Naive B cell (primary cell): ENCODE measurements at places on chromosomes 16 and 17.

- no peak for DNase-seq
These were observed 68.8 kb downstream of the LITAF start for GRCh38 chr16:11517961-11518360.

GRCh38 chr17:66684261-66684660 is 150.7 kb upstream of the CACNG5 start:
- no peak for DNase-seq

DNA sequence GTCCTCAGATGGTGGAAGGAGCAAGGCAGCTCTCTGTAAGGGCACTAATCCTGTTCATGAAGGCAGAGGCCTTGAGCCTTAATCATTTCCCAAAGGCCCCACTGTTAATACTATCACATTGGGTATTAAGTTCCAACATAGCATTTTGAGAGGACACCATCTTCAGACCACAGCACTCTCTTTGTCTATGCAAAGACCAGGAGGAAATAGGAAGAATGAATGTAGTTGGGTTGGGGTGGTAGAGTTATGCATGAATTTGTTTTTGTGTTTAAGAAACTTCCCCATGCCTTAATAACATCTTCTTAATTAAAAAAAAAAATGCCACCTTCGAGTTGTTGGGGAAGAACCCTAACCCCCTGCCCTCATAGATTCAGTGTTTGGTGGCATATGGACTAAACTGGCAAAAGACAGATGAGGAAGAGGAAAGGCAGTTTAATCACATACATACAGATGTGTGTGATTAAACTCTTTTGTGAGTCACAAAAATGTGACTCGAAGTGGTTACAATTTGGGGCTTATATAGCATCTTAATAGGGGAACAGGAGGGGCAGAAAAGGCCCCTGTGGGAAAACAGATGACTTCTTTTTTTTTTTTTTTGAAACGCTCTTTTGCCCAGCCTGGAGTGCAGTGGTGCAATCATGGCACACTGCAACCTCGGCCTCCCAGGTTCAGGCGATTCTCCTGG is 35.0 kb upstream of the SLC5A10 start:
- DNase-seq = no peak

GRCh38 chr17:67576471-67577115 is 141.1 kb upstream of the NOL11 start:
- no peak for DNase-seq

DNA sequence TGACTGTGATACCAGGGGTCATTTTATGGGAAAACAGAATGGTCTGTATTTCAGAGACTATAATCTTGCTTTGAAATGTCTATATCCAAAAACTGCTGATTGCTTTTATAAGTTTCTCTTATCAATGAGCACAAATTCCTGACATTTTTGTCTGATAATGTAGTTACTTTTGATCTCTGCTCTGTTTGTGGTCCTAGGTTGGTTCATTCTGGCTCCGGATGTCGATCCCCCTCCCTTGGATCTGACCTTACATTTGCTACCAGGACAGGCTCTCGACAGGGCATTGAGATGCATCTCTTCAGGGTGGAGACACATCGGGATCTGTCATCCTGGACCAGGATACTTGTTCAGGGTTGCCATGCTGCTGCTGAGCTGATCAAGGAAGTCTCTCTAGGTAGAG is 27.3 kb upstream of the VPS4A start:
- no peak for DNase-seq
